Liver (tissue), 10 donors: ENCODE measurements at places on chromosomes 12 and 14.

DNA sequence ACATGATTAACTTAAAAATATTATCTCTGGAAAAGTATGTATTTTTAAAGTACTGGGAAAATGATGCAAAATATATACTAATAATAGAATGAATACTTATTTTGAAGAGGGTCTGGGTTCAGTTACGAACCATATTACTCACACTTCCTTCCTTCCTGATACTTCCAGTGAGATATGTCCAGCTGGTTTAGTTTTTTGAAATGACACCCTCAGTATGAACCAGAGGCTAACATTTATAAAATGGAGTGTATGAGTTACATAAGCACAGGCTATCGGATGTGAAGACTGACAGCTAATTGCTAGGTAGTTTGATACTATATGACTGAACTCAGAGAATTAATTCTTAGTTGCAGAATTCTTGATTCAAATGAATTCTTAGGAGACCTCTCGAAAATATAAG is 122.9 kb downstream of the OTOGL start:
- no peak for DNase-seq

GRCh38 chr14:99289394-99290189 is 17.6 kb upstream of the BCL11B start:
- DNase-seq: no peak

DNA sequence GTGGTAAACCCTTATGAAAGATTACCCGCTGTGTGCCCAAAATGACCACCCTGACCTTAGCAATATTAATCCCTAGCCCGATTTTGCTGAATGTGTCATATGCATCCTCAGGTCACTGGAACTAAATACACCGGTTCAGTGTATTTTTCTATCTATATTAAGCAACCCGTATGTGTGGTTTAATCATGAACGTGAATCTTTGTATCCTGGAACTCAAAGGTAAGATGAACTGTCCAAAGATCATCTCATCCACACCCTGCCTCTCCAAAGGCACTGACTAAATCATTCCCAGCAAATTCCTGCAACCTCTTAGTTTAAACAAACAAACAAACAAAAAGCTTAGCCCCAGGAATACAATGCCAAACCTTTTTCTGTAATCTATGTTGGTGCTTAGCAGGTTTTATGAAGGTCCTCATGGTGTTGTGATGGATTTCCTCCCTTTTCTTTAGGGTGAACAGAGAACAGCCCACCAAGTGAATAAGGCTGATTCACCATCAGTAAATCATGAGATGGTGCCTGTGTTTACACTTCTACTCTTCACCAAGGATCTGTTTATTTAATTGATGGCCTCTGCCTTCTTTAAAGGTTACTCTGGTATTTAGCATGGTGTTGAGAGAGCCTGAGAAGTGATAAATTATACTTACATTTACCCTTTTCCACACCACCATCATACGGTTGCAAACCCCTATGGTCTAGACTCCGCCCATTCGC is 298.6 kb downstream of the DPF3 start:
- no peak for DNase-seq

- DNase-seq: no peak
These were observed 581 bp upstream of the ESYT1 start for GRCh38 chr12:56127485-56127887.

GRCh38 chr12:80469681-80470080 is 25.6 kb downstream of the PTPRQ start:
- DNase-seq: no peak

GRCh38 chr12:578748-579419 is 84.4 kb downstream of the NINJ2 start:
- no peak for DNase-seq
